ENCODE measurements at places on chromosomes 12 and 14. TPM values are rescaled to one million over a fixed set of nuclear protein-coding genes. Genes with fewer than 3 reads are reported as not detected.
A peak's percentile ranks its signal among the peaks of the same experiment; 100 is the strongest.

Gene GPRC5A
- polyA plus RNA-seq = 6.3 TPM

- no peak for DNase-seq
Measured at GRCh38 chr12:65533177-65533883, 254.8 kb downstream of the MSRB3 start.

GRCh38 chr12:32039347-32039746 lies 67.3 kb upstream of the BICD1 start:
- peak; percentile 92 for DNase-seq

DNA sequence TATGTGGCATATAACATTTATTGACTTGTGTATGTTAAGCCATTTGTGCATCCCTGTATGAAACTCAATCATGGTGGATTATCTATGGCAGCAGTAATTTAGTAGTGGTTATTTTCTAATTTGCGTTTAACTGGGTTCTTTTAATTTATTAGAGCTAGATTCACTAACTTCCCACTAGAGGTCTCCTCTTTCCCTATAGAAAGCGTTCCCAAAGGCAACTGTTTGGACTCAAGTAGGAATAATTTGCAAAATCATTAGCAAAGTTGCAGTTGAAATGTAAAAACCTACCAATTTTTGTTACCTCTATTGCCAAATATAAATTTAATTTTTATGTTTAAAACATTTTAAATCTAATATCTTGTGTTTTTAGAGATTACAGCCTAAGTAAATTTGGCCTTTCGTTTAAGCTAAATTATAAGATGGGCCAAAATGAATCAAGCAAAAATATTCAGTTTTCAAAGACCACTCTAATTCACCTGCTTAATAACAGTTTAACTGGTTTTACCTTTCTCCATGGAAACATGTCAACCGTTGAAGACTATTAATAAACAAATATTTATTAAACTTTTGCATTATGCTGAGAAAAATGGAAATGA lies 6.0 kb downstream of the DMAC2L start:
- no peak for DNase-seq
